ENCODE measurements at places on chromosomes 5 and 9. TPM values are rescaled to one million over a fixed set of nuclear protein-coding genes. Genes with fewer than 3 reads are reported as not detected.
A peak's percentile ranks its signal among the peaks of the same experiment; 100 is the strongest.

Gene SPAG8
- polyA plus RNA-seq = 7.2 TPM

Gene HAND1
- not detected for polyA plus RNA-seq

Gene QRFP
- 0.37 TPM for polyA plus RNA-seq

DNA sequence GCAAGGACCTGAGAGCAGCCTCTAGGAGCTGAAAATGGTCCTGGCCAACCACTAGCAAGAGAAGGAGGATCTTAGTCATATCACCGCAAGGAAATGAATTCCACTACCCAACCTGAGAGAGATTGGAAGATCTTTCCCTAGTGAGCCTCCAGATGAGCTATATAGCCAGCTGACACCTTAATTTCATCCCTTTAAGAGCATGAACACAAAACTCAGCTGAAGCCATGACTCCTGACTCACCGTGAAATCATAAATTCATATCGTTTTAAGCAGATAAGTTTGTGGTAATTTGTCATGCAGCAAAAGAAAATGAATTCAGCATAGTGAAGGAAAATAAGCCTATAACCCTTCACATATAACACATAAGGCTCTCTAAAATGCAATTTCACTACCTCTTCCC lies 23.5 kb downstream of the MAPKAP1 start:
- no peak for DNase-seq

DNA sequence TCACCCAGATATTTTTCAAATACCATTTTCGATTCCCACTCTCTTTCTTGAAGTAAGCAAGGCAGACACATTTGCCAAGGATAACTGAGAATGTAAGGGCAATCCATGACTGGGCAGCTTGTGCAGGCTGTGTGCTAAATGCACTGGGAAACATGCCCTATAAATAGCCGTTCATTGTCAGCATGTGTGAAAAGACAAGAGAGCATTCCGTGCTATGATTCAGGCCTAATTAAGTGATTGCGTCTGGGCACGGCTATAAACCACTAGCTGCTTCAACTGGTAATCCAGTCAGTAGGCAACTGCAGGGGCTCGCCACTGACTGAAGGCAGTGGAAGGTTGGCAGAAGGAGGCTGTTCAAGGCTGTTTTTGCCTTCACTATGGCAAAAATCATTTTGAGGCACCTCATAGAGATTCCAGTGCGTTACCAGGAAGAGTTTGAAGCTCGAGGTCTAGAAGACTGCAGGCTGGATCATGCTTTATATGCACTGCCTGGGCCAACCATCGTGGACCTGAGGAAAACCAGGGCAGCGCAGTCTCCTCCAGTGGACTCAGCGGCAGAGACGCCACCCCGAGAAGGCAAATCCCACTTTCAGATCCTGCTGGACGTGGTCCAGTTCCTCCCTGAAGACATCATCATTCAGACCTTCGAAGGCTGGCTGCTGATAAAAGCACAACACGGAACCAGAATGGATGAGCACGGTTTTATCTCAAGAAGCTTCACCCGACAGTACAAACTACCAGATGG lies at the start of gene HSPB3:
TSS of gene HSPB3 (plus strand) at position 287 of the 745 bp plus-strand sequence. CDS start at position 378, 91 bp downstream.
- no peak for DNase-seq

DNA sequence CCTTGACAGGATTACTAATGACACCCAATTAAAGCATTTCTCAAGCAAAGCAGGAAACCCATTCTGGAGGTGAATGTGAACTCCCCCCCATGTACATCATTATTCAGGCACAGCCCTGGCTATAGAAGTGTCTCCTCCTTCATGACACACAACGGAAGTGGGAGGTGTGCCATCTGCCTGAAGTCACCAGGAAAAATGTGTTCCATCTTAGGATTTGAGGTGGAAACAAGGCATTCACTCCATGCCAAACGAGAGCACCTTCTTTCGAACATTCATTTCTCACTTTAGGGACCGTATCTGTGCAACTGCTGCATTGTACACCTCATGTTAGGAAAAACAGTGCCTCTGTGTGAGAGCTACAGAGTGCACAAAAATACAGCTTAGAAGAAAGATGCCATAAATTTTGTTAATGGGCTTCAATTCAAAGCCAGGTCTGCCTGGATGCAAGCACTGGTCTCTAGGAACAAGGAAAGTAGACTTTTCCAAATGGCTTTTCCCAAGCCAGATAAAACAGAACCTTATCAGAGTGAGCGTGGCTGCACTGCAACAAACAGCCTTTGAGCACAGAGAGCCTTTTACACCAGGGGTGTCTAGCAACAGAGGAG lies 19.4 kb downstream of the GOLM1 start:
- DNase-seq = peak; percentile 63

GRCh38 chr9:114484215-114484853 lies 20.9 kb downstream of the WHRN start:
- DNase-seq = no peak

DNA sequence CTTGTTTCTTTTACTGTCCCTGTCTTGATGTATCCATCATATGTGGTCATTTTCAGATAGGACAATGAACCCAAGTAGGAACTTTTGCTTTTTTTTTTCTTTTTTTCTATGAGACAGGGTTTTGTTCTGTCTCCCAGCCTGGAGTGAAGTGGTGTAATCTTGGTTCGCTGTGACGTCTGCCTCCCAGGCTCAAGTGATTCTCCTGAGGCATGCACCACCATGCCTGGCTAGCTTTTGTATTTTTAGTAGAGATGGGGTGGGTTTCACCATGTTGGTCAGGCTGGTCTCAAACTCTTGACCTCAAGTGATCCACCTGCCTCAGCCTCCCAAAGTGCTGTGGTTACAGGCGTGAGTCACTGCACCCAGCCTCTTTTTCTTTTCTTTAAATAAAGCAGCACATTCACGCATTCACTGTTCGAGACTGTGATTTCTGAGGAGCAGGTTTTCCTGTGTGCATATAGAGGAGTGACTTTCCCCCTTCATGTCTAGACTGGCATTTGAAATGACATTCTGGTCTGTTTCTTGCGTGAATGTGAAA lies 448.5 kb downstream of the KDM4C start:
- DNase-seq = no peak

DNA sequence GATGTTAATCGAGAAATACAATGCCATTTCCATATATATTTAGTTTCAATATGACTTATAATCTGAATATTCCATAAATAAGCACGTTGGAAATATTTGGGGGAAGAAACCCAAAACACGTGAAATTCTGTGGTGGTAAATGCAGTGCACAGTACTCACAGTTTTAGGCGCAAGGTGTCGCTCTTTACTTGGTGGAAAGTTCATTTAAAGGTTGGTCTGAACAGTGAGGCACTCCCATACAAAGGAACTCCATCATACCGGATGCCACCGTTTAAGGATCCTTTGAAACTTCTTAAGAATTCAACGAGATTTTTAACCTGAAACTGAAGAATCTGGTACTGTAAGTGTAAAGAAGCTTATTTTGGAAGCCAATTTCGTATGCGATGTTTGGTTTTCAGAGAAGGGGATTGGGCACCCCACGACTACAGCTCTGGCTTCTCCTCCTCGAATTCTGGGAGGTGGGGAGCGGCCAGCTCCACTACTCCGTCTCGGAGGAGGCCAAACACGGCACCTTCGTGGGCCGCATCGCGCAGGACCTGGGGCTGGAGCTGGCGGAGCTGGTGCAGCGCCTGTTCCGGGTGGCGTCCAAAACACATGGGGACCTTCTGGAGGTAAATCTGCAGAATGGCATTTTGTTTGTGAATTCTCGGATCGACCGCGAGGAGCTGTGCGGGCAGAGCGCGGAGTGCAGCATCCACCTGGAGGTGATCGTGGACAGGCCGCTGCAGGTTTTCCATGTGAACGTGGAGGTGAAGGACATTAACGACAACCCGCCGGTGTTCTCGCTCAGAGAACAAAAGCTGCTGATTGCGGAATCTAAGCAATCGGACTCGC lies at the start of gene PCDHA11:
TSS of gene PCDHA11 (plus strand) at position 237 of the 834 bp plus-strand sequence. CDS start at position 384, 147 bp downstream.
- no peak for DNase-seq

- no peak for DNase-seq
These were observed 24.2 kb downstream of the SLC1A1 start for GRCh38 chr9:4514252-4515128.

DNA sequence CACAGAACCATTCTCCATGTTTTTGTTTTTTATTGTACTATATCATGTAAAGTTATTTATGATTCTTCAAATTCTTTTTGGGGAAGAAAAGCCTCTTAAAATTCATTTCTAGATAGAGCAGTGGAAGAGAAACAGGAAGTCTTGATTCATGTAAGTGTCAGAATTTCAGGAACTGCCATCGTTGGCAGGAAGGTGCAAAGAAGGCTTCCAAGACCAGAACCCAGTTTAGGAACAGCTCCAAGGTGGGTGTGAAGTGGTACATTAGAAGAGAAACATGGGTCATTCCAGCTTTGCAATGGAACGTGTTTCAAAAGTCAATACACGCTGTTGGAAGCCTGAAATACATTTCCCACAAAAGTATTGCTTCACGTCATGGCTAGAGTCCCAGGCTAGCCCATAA lies 14.8 kb downstream of the SAXO1 start:
- DNase-seq = no peak

- DNase-seq = no peak
These were observed 849 bp upstream of the MGAT1 start for GRCh38 chr5:180803181-180804128.

- DNase-seq = no peak
These were observed 101.6 kb downstream of the NREP start for GRCh38 chr5:111655169-111655924.

- no peak for DNase-seq
These were observed 28.9 kb upstream of the HNRNPA0 start for GRCh38 chr5:137782984-137783536.

Measured in left renal pelvis (tissue), 4 donors.